Activated CD4-positive, alpha-beta T cell treated with anti-CD3 and anti-CD28 coated beads, Interleukin-2, amount 50 U/mL, for 24 hours (primary cell): ENCODE measurements at places on chromosomes 1 and 21.

DNA sequence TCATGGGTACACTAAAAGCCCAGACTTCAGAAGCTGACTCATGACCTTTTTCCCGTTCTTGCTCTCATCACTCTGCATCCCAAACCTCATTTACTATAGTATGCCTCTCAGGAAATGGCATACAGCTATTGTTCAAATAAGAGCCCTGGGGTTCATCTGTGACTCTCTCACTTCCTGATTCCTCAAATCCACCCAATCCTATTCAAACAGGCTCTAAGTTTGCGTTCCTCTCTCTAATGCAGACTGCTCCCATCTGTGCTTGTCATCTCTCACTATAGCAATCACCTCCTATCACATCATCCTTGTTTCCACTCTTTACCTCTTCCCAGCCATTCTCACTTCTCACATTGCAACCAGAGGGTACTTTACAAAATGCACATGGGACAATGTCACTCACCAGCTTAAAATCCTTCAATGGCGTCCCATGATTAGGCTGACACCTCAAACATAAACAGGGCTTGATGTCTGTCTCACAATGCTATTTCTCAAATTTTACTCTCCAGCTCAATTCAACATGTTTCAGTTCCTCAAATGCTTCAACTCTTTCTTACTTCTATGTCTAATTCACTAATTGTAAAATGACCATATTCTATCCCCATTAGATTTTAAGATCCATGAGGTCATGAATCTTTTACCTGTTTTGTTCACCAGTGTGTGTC lies 408.4 kb downstream of the NTNG1 start:
- DNase-seq, result no peak

DNA sequence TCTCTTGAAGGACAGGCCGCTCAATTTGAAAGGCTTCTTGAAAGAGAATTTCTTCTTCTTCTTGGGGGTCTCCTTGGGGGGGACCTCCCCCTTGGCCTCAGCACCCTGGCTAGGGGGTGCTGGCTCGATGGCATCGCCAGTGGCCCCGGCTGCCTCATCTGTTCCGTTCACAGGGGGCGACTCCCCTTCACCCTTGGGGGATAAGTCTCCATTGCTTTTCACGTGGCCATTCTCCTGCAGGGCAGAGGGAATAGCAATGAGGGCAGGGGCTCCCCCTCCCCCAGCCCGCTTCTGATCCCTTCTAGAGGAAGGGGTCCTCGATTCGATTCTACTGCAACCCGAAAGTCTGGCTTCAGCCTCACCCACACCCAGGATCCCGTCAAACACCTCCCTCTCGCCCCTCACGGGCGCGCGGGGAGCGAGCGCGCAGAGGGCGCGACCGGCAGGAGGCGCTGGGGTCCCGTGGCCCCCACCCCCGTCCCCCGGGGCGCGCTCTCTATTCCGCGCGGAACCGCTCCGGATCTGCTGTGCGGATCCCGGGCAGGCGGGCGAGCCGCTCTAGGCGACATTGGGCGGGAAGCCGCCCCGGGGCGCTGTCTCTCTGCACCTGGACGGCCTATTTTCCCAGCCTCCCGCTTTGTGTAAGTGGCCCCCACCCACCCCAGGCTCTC lies 1.0 kb downstream of the MARCKSL1 start:
- peak; percentile 29 for DNase-seq

GRCh38 chr1:237041795-237042525 lies at the start of gene RYR2:
Gene RYR2, plus strand, starts transcription at chr1:237042184. Its CDS starts 338 bp downstream, at chr1:237042522.
- DNase-seq, result no peak

DNA sequence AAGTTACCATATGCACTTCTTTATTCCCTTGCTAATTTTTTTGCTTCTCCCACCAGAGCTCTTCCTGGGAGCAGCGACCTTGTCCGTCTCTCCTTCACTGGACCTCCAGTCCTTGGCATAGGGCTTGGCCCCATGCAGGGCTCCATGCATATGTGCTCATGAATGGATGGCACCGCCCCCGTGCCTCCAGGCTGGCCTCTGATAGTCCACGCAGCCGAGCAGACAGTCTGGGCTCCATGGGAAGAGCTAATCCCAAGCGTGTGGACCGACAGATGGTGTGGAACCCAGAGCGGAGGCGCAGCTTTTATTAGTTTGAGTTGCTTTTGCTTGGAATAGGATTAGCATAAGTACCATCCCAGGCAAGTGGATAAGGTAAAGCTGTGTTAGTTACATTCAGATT lies 41.8 kb downstream of the CDCP2 start:
- no peak for DNase-seq

- no peak for DNase-seq
These were observed 46.4 kb downstream of the DDX20 start for GRCh38 chr1:111802110-111802509.

DNA sequence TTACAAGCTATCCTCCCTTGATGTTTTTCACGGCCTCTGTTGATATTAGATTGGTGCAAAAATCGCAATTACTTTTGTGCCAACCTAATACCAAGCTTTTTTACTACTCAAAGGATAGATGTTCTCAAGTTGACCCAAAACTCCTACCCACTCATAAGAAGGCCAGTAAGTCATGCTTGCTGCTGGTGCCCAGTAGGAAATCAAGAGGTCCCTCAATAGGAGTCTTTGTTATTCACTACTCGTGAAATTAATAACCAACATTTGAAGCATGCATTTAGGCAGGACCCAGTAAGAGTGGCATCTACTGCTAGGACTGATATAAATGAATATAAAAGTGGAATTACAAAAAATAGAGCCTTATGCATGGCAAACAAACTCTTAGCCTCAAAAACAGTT lies 52.6 kb downstream of the APP start:
- DNase-seq, result no peak

GRCh38 chr1:114021665-114022099 lies 42.4 kb downstream of the OLFML3 start:
- DNase-seq, result no peak
